Umbilical cord (tissue), 2 donors: ENCODE measurements at places on chromosomes 5 and 9. TPM values are rescaled to one million over a fixed set of nuclear protein-coding genes. Genes with fewer than 3 reads are reported as not detected.

The ATG12 gene
- total RNA-seq = 42.4 TPM

The HNRNPA0 gene
- 28.6 TPM for total RNA-seq

The POC5 gene
- 19.0 TPM for total RNA-seq

The FGF1 gene
- 9.9 TPM for total RNA-seq

The INSL4 gene
- total RNA-seq = 4.8 TPM

The RIOK2 gene
- 99.0 TPM for total RNA-seq

The S1PR3 gene
- total RNA-seq = 11.8 TPM

The HRH2 gene
- total RNA-seq = 1.7 TPM

The SLC6A3 gene
- total RNA-seq = 0.96 TPM

The SV2C gene
- 1.2 TPM for total RNA-seq

The IFNA2 gene
- 5.8 TPM for total RNA-seq

The CTNND2 gene
- total RNA-seq = 8.7 TPM

The KIF20A gene
- 6.0 TPM for total RNA-seq

The SLC36A2 gene
- total RNA-seq = 1.7 TPM

The SLC6A18 gene
- total RNA-seq = not detected

The AGXT2 gene
- total RNA-seq = 2.2 TPM

The ZNF618 gene
- total RNA-seq = 12.3 TPM

The LRRTM2 gene
- total RNA-seq = 2.4 TPM

The PCDHGA9 gene
- 11.1 TPM for total RNA-seq

The SLC4A9 gene
- not detected for total RNA-seq

The DIMT1 gene
- 53.2 TPM for total RNA-seq

The MARCOL gene
- 3.9 TPM for total RNA-seq

The SELENOP gene
- total RNA-seq = 148 TPM

The GZMA gene
- 0.96 TPM for total RNA-seq

The IL4 gene
- total RNA-seq = not detected

The NRG2 gene
- total RNA-seq = not detected

The SUSD1 gene
- total RNA-seq = 19.5 TPM

The PRRT1B gene
- not detected for total RNA-seq

The SMC2 gene
- 7.2 TPM for total RNA-seq

The HSD17B3 gene
- 2.4 TPM for total RNA-seq

The LCP2 gene
- 9.9 TPM for total RNA-seq

The MCTP1 gene
- total RNA-seq = 24.8 TPM

The FAF2 gene
- total RNA-seq = 47.2 TPM

The OMD gene
- 17.1 TPM for total RNA-seq

The PRDM9 gene
- total RNA-seq = not detected

The HTR1A gene
- total RNA-seq = not detected

The CCL21 gene
- not detected for total RNA-seq

The CNTRL gene
- 15.9 TPM for total RNA-seq

The ABLIM3 gene
- total RNA-seq = 1.9 TPM

The BARHL1 gene
- total RNA-seq = not detected

The CER1 gene
- 3.9 TPM for total RNA-seq

The APBA1 gene
- total RNA-seq = 20.9 TPM

The NUTM2G gene
- 0.48 TPM for total RNA-seq

The GLDC gene
- 3.4 TPM for total RNA-seq

The C8G gene
- total RNA-seq = not detected

The KIF24 gene
- total RNA-seq = 2.6 TPM

The MRPL22 gene
- 10.4 TPM for total RNA-seq
